ENCODE measurements at places on chromosomes 4 and X. TPM values are rescaled to one million over a fixed set of nuclear protein-coding genes. Genes with fewer than 3 reads are reported as not detected.

DNA sequence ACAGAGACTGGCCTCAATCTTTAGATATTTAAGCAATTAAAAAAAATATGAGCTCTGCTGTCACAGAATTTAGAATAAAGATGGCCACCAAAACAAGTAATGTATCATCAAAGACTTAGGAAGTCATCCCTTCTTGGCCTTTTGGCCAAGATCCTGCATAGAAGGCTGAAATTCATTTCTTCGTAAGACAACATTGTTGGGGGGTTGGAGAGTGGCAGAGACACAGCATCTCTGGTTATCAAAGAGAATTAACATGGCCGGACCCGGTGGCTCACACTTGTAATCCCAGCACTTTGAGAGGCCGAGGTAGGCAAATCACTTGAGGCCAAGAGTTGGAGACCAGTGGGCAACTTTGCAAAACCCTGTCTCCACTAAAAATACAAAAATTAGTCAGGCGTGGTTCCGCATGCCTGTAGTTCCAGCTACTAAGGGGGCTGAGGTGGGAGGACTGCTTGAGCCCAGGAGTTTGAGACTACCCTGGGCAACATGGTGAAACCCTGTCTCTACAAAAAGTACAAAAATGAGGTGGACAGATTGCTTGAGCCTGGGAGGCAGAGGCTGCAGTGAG, 4.0 kb downstream of the PPM1K start:
- DNase-seq: no peak

DNA sequence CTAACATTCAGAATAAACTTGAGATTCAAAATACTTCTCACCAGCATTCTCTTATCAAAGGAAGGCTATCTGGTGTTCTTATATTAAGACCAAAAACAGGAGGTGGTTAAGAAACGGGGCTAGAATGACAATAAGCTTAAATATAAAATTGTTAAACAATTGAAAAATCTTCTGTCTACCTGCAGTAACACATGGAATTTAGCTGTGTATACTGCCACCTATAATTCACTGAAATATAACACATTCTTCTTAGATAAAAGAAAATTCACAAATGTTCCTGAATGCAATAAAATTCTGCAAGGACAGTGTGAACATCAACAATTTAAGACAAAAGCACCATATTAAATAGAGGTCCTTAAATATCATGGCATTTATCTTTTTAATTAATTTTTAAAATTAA, 11.5 kb upstream of the PCDH10 start:
- no peak for DNase-seq

- no peak for DNase-seq
Measured at GRCh38 chrX:9911487-9911886, 55.7 kb upstream of the CLDN34 start.

GRCh38 chrX:78029663-78030062, 60.2 kb upstream of the PGAM4 start:
- peak; percentile 0 for DNase-seq

- no peak for DNase-seq
Measured at GRCh38 chr4:69875576-69875975, 15.6 kb upstream of the SULT1E1 start.

- DNase-seq: no peak
Measured at GRCh38 chrX:56793112-56793430, 64.0 kb downstream of the NBDY start.

Gene SPANXN3
- polyA plus RNA-seq: not detected
